ENCODE measurements at places on chromosomes 6 and 20.

DNA sequence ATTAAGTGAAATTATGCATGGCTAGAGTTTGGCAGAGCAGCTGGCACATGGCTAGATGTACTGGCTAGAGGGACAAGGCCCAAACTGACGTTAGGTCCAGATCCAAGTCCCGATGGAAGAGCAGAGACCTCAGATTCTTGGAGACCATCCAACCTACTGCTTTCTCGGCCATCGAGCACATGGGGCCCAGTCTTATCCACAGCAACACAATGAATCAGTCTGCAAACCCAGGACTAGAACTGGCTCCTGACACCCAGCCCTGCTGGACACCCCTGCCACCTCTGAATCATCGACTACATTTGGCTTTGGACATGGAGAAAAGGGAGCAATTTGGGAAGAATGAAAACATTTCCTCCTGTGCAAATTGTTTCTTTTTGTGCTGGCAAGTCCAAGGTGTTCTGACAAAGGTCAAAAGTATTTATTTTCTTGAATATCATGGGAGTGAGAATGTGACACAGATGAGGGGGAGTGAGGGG lies 23.9 kb upstream of the YWHAB start:
- DNase-seq, result peak; percentile 63
- H3K27me3 ChIP-seq, result peaks cover 5% of the 10 kb centered on the region
- no peaks in the 10 kb centered on the region for H3K36me3 ChIP-seq
- H3K4me3 ChIP-seq, result no peak overlapping the region

DNA sequence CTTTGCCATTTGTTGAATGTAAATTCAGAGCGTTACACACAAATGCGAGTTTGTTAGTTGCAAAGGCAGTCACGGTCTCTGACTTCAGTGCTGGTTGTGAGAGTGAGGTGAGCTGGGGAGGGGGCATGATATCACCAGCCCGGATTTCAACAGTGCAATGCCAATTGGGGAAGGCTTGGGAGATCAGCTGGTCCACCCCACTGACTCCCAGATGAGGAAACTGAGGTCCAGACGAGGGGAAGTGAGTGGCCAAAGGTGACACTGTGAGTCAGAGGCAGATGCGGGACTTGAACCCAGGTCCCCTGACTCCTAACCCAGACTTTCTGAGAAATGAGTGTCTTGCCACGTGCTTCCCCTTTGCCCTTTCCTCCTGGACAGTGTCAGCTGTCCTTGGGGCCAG lies 62.1 kb downstream of the CEBPB start:
- H3K27me3 ChIP-seq, result no peaks in the 10 kb centered on the region
- peaks cover 15% of the 10 kb centered on the region for H3K4me1 ChIP-seq
- no peak overlapping the region for H3K27ac ChIP-seq
- H3K36me3 ChIP-seq, result no peaks in the 10 kb centered on the region

DNA sequence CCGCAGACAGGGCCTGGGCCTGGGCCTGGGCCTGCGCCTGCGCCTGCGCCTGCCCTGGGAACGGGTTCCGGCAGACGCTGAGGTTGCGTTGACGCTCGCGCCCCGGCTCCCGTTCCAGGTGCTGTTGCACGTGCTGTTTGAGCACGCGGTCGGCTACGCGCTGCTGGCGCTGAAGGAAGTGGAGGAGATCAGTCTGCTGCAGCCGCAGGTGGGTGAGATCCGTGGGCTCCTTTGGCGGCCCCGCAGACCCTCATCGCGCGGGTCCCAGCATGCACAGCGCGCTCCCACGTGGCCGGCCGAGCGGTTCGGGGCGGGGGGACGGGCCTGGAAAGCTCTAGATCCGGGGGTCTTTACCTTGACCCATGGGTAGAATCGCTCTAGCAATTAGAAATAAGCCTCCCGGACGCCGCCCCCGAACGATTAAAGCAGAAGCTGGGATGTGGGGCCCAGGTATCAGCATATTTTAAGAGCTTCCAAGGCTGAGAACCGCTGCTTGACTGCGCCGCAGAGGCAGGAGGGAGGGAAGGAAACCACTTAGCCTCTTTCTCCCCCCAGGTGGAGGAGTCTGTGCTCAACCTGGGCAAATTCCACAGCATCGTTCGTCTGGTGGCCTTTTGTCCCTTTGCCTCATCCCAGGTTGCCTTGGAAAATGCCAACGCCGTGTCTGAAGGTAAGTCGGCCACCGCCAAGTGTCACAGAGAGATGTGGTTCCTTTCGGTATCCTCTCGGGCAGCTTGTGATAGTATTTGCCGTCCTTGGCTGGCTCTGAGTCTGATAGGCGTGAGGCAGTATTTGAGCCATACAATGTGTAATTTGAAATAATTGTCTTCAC lies 508 bp downstream of the NOP56 start:
- H3K27ac ChIP-seq, result peak overlapping the region; percentile 64
- H3K4me3 ChIP-seq, result peak overlapping the region; percentile 100
- H3K36me3 ChIP-seq, result peaks cover 41% of the 10 kb centered on the region
- DNase-seq, result no peak

GRCh38 chr6:115221198-115221597 lies 839.5 kb downstream of the FRK start:
- no peak overlapping the region for H3K27ac ChIP-seq
- no peaks in the 10 kb centered on the region for H3K27me3 ChIP-seq
- H3K4me1 ChIP-seq, result no peaks in the 10 kb centered on the region
- no peaks in the 10 kb centered on the region for H3K36me3 ChIP-seq
- no peak overlapping the region for H3K4me3 ChIP-seq

GRCh38 chr20:64041040-64041780 lies 5.2 kb downstream of the C20orf204 start:
- H3K27me3 ChIP-seq, result peaks cover 47% of the 10 kb centered on the region
- DNase-seq, result no peak
- H3K27ac ChIP-seq, result no peak overlapping the region
- peaks cover 5% of the 10 kb centered on the region for H3K4me1 ChIP-seq
- no peak overlapping the region for H3K4me3 ChIP-seq

DNA sequence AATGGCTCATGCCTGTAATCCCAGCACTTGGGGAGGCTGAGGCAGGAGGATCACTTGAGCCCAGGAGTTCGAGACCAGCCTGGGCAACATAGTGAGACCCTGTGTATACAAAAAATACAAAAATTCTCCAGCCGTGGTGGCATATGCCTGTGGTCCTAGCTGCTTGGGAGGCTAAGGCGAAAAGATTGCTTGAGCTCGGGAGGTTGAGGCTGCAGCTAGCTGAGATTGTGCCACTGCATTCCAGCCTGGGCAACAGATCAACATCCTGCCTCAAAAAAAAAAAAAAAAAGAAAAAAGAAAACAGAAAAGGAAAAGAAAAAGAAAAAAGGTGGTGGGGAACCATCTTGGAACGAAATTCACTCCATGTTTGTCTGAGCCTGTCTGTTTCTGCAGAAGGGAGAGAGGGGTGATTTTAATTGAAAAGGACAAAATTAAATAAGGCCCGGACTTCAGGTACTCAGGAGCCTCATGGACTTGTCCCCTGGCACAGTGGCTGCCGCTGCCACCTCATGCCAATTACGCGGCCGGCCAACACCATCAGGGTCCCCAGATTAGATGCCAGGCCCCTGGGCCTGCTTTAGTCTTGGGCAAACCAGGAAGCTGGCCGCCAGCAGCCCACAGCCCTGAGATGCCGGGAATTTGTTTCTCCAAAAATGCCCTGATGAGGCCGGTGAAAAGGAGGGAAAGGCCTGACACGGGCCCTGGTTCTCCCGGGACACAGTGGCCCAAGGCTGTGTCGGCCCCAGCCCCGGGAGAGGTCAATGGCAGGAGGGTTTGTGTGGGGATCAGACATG lies 37.8 kb upstream of the STX16 start:
- H3K4me3 ChIP-seq, result no peak overlapping the region
- H3K4me1 ChIP-seq, result peaks cover 4% of the 10 kb centered on the region
- no peaks in the 10 kb centered on the region for H3K36me3 ChIP-seq
- no peak overlapping the region for H3K27ac ChIP-seq
- H3K27me3 ChIP-seq, result peaks cover 2% of the 10 kb centered on the region

DNA sequence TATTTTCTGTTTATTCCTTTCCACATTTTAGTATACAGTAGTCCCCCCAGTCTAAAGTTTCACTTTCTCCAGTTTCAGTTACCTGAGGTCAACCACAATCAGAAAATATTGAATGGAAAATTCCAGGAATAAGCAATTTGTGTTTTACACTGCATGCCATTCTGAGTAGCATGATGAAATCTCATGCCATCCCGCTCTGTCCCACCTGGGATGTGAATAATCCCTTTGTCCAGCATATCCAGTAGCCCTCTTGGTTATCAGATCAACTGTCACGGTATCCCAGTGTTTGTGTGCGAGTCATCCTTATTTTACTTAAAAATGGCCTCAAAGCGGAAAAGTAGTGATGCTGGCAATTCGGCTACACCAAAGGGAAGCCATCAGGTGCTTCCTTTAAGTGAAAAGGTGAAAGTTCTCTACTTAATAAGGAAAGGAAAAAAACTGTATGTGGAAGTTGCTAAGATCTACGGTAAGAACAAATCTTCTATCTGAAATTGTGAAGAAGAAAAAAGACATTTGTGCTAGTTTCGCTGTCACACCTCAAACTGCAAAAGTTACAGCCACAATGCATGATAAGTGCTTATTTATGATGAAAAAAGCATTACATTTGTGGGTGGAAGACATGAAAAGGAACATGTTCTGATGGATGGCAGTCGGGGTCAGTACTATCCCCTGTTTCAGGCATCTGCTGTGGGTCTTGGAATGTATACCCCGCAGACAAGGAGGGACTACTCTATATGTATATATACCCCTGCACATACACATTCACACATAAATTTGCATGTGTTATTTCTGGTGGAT lies 11.3 kb downstream of the NOX3 start:
- no peaks in the 10 kb centered on the region for H3K27me3 ChIP-seq
- H3K4me3 ChIP-seq, result no peak overlapping the region
- no peaks in the 10 kb centered on the region for H3K4me1 ChIP-seq
- peak; percentile 63 for DNase-seq

DNA sequence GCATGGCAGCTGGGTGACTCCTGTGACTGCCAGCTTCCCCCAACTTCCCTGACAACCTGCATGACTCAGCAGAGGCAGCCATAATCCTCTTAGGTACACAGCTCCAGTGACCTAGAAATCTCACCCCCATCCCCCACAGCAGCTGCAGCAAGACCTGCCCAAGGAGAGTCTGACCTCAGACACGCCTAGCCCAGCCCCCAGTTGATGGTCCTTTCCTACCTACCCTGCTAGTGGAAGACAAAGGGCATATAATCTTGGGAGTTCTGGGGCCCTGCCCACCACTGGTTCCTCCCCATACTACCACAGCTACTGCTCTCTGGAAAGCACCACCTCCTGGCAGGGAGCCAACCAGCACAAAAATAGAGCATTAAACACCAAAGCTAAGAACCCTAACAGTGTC lies 90.2 kb downstream of the F13A1 start:
- no peak overlapping the region for H3K4me3 ChIP-seq
- no peaks in the 10 kb centered on the region for H3K4me1 ChIP-seq
- DNase-seq, result no peak
- H3K27me3 ChIP-seq, result no peaks in the 10 kb centered on the region
- no peaks in the 10 kb centered on the region for H3K36me3 ChIP-seq
- H3K27ac ChIP-seq, result no peak overlapping the region

DNA sequence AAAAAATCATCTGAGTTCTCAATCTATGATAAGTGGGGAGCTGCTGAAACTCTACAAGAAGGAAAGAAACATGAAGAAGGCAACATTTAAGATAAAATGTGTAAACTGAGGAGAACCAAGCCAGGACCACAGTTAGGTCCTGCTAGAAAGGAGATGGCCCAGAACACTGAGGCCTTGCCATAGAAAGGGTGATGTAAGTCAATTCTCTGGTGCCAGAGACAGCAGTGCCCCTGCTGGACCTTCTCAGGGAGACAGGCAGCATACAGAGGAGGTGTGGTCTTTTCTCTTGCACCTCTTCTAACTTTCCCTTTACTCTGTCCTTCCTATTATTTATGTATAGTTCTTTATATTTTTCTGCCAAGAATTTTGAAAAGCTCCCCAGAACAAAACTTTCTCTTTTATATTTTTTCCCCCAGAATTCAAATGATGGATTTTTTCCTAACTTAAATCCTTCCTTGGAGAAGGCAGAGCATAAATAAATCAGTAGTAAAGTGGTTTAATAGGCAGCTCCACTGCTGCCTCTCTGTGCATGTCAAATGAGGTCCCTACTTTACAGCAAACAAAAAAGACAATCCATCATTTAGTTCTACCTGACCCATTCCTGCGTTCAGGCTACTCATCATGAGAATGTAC lies 9.0 kb downstream of the UQCC2 start:
- no peak overlapping the region for H3K27ac ChIP-seq
- no peaks in the 10 kb centered on the region for H3K36me3 ChIP-seq
- H3K4me3 ChIP-seq, result no peak overlapping the region
- DNase-seq, result peak; percentile 23

GRCh38 chr6:866316-866715 lies 173.4 kb upstream of the EXOC2 start:
- no peak overlapping the region for H3K4me3 ChIP-seq
- H3K36me3 ChIP-seq, result no peaks in the 10 kb centered on the region
- no peaks in the 10 kb centered on the region for H3K27me3 ChIP-seq
- H3K27ac ChIP-seq, result no peak overlapping the region

DNA sequence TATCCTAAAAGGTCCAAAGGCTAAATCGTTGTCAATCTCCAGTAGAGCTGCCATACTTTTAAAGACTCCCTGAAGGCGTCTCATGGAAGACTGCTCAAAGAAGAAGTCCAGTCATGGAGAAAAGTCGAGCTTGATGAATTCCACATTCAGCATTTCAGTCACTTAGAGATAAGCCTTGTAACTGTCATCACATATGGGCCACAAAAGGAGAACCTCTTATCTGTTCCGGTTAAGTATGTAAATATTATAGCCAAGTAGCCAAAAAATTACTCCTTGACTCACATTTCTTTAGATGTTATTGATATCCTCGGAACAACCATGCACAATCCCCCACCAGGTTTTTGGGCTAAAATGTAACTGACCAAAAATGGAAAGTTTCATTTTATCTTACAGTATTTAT lies 9.8 kb upstream of the CNKSR3 start:
- no peak for DNase-seq
- no peaks in the 10 kb centered on the region for H3K27me3 ChIP-seq
- no peaks in the 10 kb centered on the region for H3K4me1 ChIP-seq
- H3K4me3 ChIP-seq, result no peak overlapping the region
- no peaks in the 10 kb centered on the region for H3K36me3 ChIP-seq

DNA sequence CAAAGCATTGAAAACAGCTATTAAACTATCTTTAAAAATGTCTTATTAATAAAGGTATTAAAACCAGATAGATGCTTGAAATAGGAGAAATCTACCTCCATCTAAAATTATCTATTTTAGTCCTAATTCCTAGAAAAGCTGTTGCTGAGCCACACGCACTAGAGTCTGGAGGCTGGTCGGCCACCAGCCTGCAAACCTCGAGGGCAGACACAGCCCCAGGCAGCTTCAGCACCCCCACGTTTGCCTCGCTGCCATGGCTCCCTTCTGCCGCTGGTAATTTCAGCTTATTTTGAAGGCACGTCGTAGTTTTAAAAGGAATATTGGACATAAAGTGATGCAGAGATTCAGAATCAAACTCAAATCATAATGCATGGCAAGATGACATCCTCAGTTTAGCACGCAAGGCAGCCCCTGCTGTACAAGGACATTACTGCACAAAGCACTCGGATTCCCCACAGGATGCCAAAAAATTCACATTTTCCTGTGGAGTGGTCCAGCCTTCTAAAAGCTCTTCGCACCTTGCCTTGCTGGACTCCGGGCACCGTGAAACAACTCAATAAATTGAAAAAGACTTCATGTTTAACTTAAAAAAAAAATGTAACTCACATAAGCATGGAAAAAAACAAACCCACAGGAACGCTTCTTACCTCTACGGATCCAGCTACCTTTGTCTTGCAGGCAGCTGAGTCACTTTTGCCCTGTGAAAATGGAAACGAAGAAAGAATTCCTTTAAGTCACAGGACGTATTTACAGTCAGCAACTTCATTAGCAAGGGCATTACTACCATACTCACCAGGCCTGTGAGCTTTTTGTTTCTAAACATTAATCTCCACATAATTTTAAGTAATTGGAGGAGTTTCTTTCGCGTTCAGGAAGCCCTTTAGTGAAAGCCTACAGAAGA lies 143.4 kb upstream of the RPS6KA2 start:
- no peak for DNase-seq
- H3K4me3 ChIP-seq, result no peak overlapping the region
- no peaks in the 10 kb centered on the region for H3K4me1 ChIP-seq
- peaks cover 12% of the 10 kb centered on the region for H3K27me3 ChIP-seq
- no peak overlapping the region for H3K27ac ChIP-seq
